ENCODE measurements at places on chromosomes 1 and 21. TPM values are rescaled to one million over a fixed set of nuclear protein-coding genes. Genes with fewer than 3 reads are reported as not detected.

DNA sequence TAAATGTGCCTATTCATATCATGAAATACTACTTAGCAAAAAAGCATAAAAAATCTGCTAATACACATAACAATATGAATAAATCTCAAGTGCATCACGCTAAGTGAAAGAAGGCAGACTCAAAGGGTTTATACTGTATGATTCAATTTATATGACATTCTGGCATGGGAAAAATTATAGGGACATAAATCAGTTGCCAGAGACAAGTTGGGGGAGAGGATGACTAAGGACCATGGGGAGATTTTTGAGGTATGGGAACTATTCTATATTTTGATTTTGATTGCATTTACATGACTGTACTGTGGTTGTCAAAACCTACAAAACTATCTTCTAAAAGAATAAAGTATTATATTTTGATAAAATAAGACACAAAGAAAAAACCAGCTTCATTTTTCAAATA lies 650.3 kb upstream of the NR5A2 start:
- no peak for DNase-seq

- no peak for DNase-seq
Observed at GRCh38 chr1:182278144-182279054, 113.2 kb downstream of the GLUL start.

- DNase-seq = peak; percentile 41
Observed at GRCh38 chr1:246199086-246199645, 307.9 kb downstream of the SMYD3 start.

The PAQR7 gene
- 6.5 TPM for total RNA-seq

The C1orf56 gene
- total RNA-seq = 2.9 TPM

The SLC1A7 gene
- not detected for total RNA-seq

DNA sequence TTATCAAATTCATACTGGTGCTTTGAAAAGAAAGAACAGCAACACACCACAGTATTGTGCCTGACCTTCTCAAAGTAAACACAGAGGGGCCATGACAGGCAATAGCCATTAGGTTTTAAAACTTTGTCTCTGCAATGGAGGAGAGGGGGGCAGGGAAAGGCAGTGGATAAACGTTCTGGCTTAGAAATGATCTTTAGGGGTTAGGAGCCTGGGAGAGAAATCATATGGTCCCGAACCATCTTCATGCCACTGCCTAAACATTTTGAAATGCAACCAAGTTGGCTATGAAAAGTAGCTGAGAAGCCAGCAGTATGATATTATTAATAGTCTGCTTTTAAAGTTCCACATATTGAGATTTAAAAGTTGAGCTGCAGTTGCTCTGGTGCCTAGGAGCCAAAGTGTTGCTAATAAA lies 39.8 kb downstream of the PLPP3 start:
- no peak for DNase-seq

DNA sequence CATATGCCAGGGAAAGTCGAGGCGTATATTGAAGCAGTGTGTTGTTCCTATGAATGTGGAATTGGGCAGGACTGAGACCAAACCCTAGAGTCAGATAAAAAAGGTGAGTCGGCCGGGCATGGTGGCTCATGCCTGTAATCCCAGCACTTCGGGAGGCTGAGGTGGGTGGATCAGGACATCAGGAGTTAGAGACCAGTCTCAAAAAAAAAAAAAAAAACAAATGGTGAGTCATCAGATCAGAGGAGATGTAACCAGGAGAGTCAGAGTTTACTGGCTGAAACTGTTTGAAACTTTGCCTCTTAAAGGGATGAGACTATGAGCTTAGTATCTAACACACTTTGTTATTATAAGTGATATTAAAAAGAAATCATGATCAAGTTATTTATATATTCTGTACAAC lies 26.4 kb upstream of the SYCP1 start:
- DNase-seq = no peak

The ZNF648 gene
- 0.51 TPM for total RNA-seq

- no peak for DNase-seq
Observed at GRCh38 chr1:147717706-147718097, 42.7 kb downstream of the GJA5 start.

The BGLAP gene
- 1.0 TPM for total RNA-seq

The CTBS gene
- total RNA-seq = 9.4 TPM

DNA sequence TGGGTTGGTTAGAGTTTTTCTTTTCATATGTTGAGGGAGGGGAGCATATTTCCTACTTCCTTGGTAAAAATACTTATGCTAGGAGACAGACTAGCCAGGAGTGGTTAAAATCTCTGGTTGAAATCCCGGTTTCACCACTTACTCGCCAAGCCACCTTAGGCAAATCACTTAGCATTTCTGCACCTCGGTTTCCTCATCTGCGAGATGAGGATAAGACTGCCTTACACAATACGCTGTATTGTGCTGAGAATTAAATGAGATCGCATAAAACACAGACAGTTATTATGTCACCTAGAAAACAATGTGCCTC lies 1.4 kb downstream of the IFFO2 start:
- DNase-seq = no peak

The SLAMF1 gene
- total RNA-seq = 0.21 TPM

- DNase-seq = no peak
Observed at GRCh38 chr1:81430236-81430938, 370.3 kb upstream of the ADGRL2 start.

The RABGGTB gene
- 98.3 TPM for total RNA-seq

DNA sequence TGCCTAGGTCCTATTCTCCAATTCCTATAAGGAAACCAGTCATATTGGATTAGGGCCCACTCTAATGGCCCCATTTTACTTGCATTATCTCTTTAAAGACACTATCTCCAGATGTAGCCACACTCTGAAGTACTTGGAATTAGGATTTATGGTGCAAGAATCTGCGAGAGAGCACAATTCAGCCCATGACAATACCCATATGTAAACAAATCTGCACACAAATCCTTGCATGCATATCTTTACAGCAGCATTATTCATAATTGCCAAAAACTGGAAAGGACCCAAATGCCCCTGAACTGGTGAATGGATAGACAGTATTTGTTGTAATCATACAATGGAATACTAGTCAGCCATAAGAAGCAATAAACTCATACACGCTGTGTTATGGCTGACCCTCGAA lies 229.8 kb upstream of the ADAMTS5 start:
- DNase-seq = no peak

DNA sequence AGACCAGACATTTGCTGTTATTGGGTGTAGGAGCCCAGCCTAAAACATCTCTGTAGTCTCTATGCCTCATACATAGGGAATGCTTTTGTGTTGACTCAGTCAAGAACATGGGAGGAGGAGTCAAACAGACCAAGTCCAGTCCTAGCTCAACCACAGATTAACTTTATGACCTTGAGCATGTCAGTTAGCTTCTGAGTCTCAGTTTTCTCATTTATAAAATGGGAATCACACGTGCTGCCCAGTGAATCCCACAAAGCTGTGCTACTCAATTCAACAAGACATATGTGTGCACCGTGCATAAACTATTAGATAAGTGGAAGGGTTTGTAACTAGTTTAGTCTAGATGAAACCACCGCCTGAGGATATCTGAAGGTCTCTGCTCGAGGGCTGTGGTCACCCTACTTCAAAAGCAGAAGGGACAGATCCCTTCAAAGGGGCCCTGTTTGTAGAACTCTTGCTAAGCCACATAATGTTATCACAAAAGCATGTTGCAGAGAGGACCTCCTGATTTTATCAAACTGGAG lies 109.5 kb upstream of the NFIA start:
- no peak for DNase-seq

The MKNK1 gene
- total RNA-seq = 40.8 TPM

The ADCY10 gene
- 0.21 TPM for total RNA-seq

- DNase-seq = no peak
Observed at GRCh38 chr1:91501523-91501851, 836 bp downstream of the CDC7 start.

The LMX1A gene
- total RNA-seq = 0.72 TPM

Measured in tongue (tissue), 3 donors.